Left lung (tissue), 14 donors: ENCODE measurements at places on chromosomes 2 and 18. TPM values are rescaled to one million over a fixed set of nuclear protein-coding genes. Genes with fewer than 3 reads are reported as not detected.

- H3K27ac ChIP-seq, result no peak overlapping the region
- H3K27me3 ChIP-seq, result no peaks in the 10 kb centered on the region
- no peaks in the 10 kb centered on the region for H3K4me1 ChIP-seq
- DNase-seq, result no peak
- no peak overlapping the region for H3K4me3 ChIP-seq
- H3K36me3 ChIP-seq, result no peaks in the 10 kb centered on the region
Observed at GRCh38 chr2:200033929-200034328, 78.5 kb downstream of the MAIP1 start.

The ANKRD44 gene
- 52.6 TPM for total RNA-seq

DNA sequence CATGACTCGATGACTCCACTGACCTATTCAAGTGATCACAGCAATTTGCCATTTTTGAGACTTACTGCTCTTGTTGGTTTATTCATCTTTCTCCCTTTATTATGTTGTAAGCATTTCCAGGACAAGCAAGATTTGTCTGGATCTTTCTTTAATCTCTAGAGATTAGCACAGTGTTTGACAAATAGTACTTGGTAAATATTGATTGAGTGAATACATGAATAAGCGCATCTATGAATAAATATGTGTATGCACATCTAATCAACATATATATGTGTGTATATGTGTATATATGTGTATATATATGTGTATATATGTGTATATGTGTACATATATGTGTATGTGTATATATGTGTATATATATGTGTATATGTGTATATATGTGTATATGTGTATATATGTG, 7.3 kb downstream of the TMX3 start:
- no peak overlapping the region for H3K4me3 ChIP-seq
- no peak for DNase-seq
- no peak overlapping the region for H3K27ac ChIP-seq
- H3K4me1 ChIP-seq, result peaks cover 14% of the 10 kb centered on the region

The TUBB8B gene
- total RNA-seq, result not detected

The IL1R1 gene
- 142 TPM for total RNA-seq

The LOXHD1 gene
- 0.52 TPM for total RNA-seq

The IL1B gene
- total RNA-seq, result 38.1 TPM

DNA sequence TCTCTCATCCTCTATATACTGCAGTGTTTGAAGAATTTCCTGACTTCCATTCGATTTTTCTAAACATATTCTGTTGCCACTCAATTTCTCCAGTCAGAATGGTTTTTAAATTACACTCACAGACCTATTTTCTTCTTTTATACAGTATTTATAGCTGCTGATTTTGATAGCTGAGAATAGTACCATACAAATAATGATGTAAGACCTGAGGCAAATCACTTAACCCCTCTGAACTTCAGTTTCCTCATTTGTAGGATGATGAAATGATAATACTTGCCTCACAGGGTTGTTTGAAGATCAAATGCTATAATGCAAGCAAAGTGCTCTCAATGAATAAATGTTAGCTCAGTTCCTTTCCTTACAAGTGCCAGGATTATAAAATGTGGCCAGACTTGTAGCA, 241.8 kb downstream of the CPS1 start:
- no peak overlapping the region for H3K4me3 ChIP-seq
- no peak for DNase-seq
- no peaks in the 10 kb centered on the region for H3K27me3 ChIP-seq
- H3K27ac ChIP-seq, result no peak overlapping the region
- no peaks in the 10 kb centered on the region for H3K36me3 ChIP-seq

DNA sequence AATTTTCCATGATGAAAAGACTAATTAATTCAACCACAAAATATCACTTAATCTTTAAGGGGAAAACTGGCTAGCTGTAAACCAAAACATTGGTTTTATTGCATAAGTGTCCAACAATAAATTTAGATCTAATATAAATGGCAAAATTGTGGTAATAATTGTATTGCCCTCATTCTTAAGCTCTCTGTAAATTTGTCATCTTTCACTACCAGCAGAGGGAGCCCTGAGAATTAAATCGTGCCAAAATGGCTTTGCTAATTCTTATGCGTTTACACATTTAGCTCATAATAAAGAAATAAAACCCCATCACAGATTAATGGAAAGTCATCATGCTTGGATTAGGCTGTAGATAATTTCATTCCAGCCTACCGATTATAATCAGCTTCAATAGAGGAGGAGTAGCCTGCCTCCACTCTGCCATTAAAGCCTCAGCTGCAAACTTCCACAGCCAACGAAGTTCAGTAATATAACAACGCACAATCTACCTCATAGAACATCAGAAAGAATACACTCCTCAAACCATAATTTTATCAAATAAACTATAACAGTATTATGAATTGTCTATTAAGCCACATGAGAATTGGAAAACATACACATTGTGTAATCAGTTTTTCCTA, 70.0 kb upstream of the ATP5MC3 start:
- DNase-seq, result no peak
- H3K4me3 ChIP-seq, result no peak overlapping the region
- no peak overlapping the region for H3K27ac ChIP-seq
- H3K4me1 ChIP-seq, result no peaks in the 10 kb centered on the region
- H3K36me3 ChIP-seq, result no peaks in the 10 kb centered on the region

DNA sequence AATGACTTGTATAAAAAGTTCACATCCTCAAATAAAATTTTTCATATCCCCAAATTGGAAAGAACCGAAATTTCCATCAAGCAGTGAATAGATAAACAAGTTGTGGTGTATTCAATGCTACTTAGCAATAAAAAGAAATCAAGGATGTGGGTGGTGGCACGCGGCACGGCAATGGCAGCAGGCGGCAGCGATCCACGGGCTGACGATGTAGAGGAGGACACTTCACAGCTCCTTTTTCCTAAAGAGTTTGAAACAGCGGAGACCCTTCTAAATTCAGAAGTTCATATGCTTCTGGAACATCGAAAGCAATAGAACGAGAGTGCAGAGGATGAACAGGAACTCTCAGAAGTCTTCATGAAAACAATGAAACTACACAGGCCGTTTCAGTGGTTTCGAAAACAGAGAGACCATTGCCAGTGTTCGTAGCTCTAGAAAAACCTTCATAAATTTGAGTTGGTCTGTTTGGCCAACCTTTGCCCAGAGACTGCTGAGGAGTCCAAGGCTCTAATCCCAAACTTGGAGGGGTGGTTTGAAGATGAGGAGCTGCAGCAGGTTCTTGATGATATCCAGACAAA, 9.8 kb upstream of the IL36A start:
- no peak for DNase-seq
- H3K4me3 ChIP-seq, result no peak overlapping the region
- no peaks in the 10 kb centered on the region for H3K27me3 ChIP-seq
- H3K4me1 ChIP-seq, result no peaks in the 10 kb centered on the region
- no peaks in the 10 kb centered on the region for H3K36me3 ChIP-seq
